ENCODE measurements at places on chromosomes 2 and 18. TPM values are rescaled to one million over a fixed set of nuclear protein-coding genes. Genes with fewer than 3 reads are reported as not detected.

Gene ROCK2
- total RNA-seq = 67.7 TPM

Gene CBLN2
- 3.2 TPM for total RNA-seq

Gene RBKS
- total RNA-seq = 10.6 TPM

Gene SERPINB13
- not detected for total RNA-seq

Gene TTLL4
- total RNA-seq = 23.8 TPM

Gene CRYGD
- not detected for total RNA-seq

Gene ASB1
- 23.5 TPM for total RNA-seq

Gene PLCD4
- total RNA-seq = 1.2 TPM

Gene C2orf76
- total RNA-seq = 11.2 TPM

Gene NDC80
- total RNA-seq = 3.1 TPM

Gene EMX1
- 0.96 TPM for total RNA-seq

Gene TRIP12
- 196 TPM for total RNA-seq

Gene MAP3K2
- 77.1 TPM for total RNA-seq

Gene ANKRD36B
- total RNA-seq = 23.1 TPM

Gene CXCR2
- total RNA-seq = 1.1 TPM

Gene CD207
- total RNA-seq = 0.19 TPM

Gene ABCG8
- 0.87 TPM for total RNA-seq

Gene CXCR1
- total RNA-seq = 0.27 TPM

Gene NEDD4L
- 256 TPM for total RNA-seq

Gene IL36RN
- total RNA-seq = not detected

Gene CCT7
- total RNA-seq = 132 TPM

Gene CCL20
- total RNA-seq = 24.4 TPM

Gene L3MBTL4
- total RNA-seq = 5.4 TPM

Gene NFATC1
- total RNA-seq = 12.9 TPM

Gene FBXO41
- 2.9 TPM for total RNA-seq

Gene IHH
- 57.6 TPM for total RNA-seq

Gene OLA1
- total RNA-seq = 55.3 TPM

Gene BMP10
- total RNA-seq = not detected

Gene APOB
- 0.47 TPM for total RNA-seq

Gene CABLES1
- 8.1 TPM for total RNA-seq

Gene PDE6D
- 21.8 TPM for total RNA-seq

Gene SRSF7
- total RNA-seq = 113 TPM

Gene ZNF516
- total RNA-seq = 23.2 TPM

Gene RFX8
- total RNA-seq = not detected

Gene CRYGC
- total RNA-seq = not detected

Gene ALK
- 0.09 TPM for total RNA-seq

Gene HNMT
- total RNA-seq = 42.6 TPM
